Hematopoietic multipotent progenitor cell treated with erythropoietin and hydrocortisone succinate and interleukin-3 and kit ligand, for 6 days (in vitro differentiated cells): ENCODE measurements at places on chromosomes 13 and 19.

GRCh38 chr13:99158846-99159245, 41.8 kb upstream of the UBAC2 start:
- DNase-seq, result no peak

DNA sequence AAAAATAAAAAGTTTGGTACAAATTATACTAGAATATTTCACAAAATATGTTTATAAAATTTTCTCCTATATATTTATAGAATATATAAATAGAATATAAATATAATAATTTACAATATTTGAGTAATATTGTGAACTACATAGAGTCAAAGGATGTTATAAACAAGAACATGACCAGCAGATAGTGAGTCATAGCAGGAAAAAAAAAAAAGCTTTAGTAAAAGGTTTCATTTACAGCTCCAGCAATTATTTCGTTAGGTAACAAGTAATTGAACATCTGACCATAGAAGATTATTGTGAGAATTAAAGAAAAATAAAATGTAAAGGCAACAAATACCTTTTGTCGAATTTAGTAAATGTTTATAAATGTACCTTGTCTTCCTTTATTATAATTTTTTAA, 864.1 kb downstream of the PCDH17 start:
- no peak for DNase-seq

- DNase-seq, result no peak
Measured at GRCh38 chr19:38404858-38405257, 2.0 kb downstream of the FAM98C start.

- DNase-seq, result no peak
Measured at GRCh38 chr19:56687031-56687430, 15.5 kb upstream of the ZNF835 start.

DNA sequence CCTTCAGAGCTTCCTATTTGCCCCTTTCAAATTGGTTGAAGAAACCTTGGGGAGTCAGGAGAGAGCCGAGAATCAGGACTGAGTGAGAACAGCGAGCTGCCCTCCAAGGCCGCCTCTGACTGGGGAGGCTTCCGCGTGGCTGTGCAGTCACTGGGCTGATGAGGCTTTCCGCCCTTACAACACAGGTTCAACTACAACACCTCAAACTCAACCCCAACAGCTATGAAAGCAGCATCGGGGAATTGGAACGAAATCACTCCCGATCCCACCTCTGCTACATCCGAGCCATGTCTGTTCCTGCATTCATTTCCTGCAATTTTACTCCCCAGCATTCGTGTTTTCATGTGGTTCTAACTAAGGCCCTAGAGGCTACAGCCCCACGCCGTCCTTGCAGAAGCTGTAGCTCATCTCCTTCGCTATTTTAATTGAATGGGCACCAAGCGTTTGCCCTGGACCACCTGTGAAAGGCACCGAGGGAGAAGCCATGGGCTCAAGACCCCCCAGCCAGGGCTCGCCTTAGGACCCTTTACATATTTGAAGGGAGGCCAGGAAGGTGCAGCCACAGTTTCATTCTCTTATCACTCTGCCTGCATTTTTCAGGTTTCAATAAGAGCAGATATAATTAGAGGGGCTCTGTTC, 12.3 kb upstream of the RASA3 start:
- no peak for DNase-seq

- no peak for DNase-seq
Measured at GRCh38 chr13:58085274-58085673, 453.7 kb downstream of the PCDH17 start.

DNA sequence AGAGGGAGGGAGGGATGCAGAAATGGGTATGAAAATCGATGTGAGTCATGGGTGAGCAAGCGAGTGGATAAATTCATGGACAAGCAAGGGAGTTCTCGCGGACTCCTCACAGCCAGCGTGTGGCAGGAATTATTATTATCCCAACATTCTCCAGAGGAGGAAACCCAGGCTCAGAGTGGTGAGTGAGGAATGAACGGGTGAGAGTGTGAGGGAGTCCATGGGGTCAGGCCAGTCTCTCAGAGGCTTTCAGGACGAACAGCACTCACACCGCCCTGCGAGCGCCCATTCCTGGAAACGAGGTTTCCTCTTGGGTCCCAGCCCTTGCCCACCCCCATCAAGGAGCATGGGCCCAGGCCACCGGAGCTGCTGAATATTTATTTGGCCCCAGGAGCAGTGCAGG, 6.3 kb upstream of the DNAAF3 start:
- DNase-seq, result no peak

GRCh38 chr13:34721631-34722595, 220.2 kb upstream of the NBEA start:
- DNase-seq, result no peak

DNA sequence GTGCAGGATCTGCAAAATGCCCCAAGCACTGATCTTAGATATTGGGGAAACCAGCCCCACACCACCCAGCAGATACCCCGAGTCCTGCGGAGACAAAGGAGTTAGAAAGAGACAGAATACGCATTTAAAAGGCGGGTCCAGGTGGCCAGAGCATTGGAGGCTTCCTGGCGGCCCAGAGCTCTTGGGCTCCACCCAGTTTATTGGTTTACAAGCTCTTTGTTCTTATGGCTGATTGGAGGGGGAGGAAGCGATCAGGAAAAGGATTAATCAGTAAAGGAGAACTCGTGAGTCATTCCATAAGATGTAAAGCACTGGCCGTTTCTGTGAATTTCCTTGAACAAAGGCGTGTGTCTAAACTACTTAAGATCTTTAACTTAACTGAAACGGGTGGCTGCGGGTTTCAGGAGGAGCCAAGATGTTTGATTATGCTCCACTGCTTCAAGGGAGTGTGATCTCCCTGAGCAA, 926 bp downstream of the ZNF587 start:
- peak; percentile 77 for DNase-seq

GRCh38 chr13:21117104-21117809, 55.9 kb upstream of the LATS2 start:
- no peak for DNase-seq

- no peak for DNase-seq
Measured at GRCh38 chr13:94764576-94765321, 52.4 kb upstream of the SOX21 start.

DNA sequence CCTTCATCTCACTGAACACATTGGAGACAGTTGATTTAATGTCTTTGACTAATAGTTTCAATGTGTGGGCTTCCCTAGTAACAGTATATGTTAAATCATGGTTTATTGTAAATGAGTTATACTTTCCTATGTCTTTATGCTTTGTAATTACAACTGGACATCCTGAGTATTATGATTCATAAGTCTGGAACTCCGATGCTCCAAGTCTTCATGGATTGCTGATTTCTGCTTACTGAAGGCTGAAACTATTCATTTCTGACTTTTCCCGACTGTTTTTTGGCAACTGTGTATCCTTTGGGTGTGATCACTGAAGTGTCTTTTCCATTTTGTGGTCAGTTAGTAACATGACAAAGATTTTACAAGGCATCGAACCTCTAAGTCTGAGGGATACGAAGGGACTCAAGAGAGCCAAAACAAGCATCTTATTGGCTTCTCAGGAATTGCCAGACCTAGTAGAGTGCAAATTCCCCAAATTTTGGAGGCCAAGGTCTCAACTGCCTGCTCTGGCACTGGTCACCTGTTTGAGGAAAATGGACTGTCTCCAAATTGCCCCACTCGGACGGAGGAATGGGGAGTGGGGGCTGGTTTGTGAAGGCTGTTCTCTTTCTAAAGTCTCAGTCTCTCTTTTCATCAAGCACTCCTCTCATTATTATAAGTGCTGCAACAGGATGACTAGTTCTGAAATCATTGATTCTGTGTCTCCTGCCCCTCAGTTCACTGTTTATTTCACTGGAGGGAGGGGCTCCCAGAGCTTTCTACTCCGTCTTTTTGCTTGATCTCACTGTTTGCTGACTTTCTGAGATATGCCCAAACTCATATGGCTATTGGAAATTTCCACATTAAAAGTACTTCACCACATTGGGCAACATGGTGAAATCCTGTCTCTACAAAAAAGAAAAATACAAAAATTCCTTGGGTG, 20.2 kb upstream of the CD70 start:
- no peak for DNase-seq

DNA sequence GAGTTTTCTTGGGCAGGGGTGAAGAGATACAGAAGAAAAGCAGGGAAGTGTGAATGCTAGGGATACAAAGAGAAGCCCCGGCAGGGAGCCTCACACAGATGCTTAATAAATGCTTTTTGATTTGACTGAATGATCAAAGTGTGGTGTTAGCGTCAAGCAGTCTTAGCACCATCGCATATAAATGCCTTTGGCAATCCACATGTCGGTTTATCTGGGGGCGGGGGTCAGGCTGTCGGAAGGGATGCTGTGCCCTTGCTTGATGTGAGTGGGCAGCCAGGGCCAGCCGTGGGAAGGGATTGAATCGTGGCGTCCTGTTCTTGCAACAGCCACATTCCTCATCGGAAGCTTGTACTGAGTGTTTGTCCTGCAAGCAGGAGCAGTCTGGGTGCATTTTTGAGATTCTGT, 173.1 kb downstream of the LACC1 start:
- DNase-seq, result no peak
